ENCODE measurements at places on chromosomes 5 and 9. TPM values are rescaled to one million over a fixed set of nuclear protein-coding genes. Genes with fewer than 3 reads are reported as not detected.

Gene C9
- total RNA-seq = 0.30 TPM

Gene MYOT
- total RNA-seq = 7.1 TPM

DNA sequence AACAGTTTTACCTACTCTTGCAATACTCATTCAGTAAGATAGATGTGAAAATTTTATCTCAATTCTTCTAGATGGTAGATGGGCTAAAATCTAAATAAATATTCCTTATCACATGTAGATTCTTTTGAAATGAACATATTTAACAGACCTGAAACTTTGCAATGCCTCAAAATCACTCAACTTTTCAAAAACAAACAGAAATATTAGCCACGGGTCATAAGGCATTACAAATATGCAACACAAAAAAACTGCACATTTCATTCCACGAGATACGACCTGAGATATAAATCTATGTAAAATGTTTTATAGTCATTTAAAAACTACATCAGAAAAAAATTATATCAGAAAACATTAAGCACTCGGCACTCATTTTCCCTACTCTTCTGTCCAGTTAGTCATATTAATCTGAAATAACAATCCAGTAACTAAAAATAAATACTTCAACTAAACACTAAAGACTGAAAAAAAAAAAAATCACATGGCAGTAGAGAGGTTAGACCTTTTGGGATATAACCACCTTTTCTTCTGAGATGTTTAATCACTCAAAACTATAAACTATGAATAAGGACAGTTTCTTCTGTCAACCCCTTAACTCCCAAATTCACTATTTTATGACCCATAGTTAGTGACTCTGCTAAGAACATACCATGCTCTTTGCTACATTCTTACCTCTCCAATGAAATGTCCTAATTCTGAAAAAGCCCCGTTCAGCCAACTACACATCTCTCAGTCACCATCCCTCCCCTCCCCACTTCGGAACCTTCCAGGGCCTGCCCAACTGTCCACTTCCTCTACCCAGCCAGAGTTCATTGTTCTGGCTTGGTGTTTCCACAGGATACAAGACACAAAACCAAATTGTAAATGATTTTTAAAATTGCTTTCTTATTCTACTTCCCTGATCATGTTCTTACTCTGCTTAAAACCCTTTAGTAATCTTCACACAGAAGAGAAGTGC lies 6.4 kb downstream of the HOMER1 start:
- no peak for DNase-seq

- no peak for DNase-seq
Observed at GRCh38 chr5:158970569-158971014, 129.1 kb downstream of the EBF1 start.

Gene TXNDC8
- not detected for total RNA-seq

DNA sequence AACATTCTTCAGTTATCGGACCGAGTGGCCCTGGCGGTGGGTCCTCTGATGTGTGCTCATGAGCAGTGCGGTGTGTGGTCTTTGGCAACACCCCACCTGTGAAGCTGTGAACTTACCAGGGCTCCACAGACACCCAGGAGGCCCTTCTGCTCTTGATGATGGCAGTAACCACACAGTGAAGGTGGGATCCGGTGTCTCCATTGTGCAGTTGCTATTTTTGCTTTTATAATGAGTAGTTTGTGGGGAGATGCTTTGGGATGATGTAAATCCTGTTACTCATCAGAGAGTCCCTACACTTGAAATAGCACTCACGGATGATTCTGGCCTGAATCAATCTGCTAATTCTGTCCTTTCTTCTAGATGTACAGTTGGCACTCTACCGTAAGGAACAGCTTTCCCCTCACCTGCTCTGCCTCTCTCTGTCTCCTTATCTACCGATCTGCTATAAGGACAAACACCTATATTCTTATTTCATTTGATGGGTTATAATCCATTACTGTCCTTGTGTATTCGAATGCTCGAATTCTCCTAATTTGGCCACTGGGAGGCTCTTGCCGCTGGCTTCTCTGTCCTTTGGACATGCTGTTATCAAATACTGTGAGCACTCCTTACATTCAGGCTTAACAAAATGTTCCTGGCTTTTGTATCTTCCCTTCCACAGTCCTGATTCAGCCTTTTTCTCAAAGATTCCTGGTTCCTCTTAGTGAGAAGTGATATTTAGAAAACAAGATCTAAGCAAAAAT lies 20.2 kb downstream of the ATPSCKMT start:
- DNase-seq = no peak

Gene FAM151B
- total RNA-seq = 4.4 TPM

- DNase-seq = peak; percentile 51
Observed at GRCh38 chr5:64166201-64166959, 737 bp downstream of the RNF180 start.

GRCh38 chr5:93532370-93532769 lies 48.6 kb downstream of the NR2F1-AS1 start:
- peak; percentile 49 for DNase-seq

- DNase-seq = no peak
Observed at GRCh38 chr5:88875341-88876234, 7.4 kb downstream of the MEF2C start.

DNA sequence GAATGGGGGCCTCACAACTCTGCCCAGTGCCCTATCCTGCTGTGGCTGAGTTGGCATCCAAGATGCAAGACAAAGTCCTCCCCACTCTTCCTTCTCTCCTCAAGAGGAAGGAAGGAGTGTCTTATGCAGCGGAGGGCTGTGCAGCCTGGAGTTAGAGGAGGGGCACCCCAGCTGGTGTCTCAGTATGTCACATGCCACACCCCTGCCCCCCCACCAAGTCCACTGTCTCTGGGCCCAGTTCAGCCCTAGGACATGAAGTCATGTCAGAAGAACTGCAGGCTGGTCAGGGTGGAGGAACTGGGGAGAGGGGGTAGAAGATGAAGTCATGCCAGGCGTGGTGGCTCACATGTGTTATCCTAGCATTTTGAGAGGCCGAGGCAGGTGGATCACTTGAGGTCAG lies 28.0 kb upstream of the SLC28A3 start:
- DNase-seq = no peak

- no peak for DNase-seq
Observed at GRCh38 chr9:19681846-19682245, 107.0 kb downstream of the SLC24A2 start.

All from aorta (tissue), 5 donors.